ENCODE measurements at places on chromosomes 5 and 9.

- DNase-seq = no peak
These were observed 259.4 kb upstream of the CCNG1 start for GRCh38 chr5:163177971-163178370.

DNA sequence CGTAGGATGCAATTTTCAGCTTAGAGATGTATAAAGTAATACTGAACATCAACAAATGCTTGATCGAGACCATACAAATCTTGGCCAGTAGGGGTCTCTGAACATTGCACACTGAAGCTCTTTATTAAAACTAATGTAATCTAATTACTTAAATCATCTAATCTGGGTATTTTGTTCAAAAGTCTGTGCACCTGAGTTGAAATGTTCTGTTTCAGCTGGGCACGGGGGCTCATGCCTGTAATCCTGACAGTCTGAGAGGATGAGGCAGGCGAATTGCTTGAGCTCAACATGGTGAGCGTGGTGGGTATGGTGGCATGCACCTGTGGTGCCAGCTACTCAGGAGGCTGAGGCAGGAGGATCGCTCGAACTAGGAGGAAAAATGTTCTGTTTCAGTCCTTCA lies 41.0 kb downstream of the ESM1 start:
- DNase-seq = peak; percentile 54

DNA sequence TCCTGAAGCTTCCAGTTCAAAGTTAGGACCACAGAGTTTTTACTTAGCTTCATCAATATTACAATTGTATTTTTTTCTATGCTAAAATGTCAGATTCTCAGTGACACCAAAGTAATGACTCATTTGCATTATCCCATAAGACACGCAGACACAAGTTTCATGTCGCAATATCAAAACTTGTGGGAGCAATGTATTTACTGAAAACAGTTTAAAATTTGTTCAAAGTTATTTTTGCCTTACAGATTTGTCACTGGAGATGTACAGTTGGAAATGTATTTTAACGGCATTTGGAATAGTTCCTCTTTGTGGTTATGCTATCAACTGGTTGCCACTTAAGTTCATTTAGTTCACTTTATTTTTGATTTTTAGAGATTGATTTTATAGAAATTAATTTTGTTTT lies 36.2 kb upstream of the DAP start:
- no peak for DNase-seq

- peak; percentile 48 for DNase-seq
These were observed 147.8 kb downstream of the RXRA start for GRCh38 chr9:134474055-134474370.

- no peak for DNase-seq
These were observed 58.3 kb upstream of the NOTCH1 start for GRCh38 chr9:136603901-136604814.

DNA sequence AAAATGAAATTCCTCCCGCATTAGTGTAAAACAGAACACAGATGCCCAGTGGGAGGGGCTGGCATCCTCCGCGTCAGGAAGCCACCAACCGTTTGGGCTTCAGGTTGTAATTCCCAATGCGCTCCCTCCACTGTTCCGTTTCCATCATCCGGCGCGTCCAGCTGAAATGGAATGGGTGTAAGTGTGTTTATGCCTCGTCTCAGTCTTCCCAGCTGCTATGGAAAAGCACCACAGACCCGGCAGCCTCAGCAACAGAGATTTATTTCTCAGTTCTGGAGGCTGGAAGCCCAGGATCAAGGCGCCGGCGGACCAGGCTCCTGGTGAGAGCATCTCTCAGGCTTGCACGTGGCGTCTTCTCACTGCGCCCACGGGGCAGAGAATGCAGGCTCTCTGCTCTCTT lies 20.4 kb downstream of the KCNT1 start:
- no peak for DNase-seq

DNA sequence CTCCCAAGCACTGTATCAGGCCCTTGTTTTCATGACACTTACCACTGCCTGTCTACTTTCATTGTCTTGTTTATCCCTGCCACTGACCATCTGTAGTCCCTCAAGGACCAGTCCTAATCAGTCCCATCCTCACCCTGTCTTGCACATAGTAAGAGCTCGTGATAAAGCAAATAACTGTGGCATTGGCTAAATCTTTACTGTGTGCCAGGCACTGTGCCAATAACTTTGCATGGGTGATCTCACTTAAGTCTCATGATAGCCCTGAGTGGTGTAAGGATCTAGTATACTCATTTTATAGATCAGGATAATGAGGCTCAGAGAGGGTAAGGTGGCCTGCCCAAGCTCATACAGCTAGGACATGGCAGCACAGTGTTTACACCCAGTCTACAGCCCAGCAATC lies 5.6 kb downstream of the CDX1 start:
- DNase-seq = no peak

- DNase-seq = no peak
These were observed 25.8 kb upstream of the SMIM23 start for GRCh38 chr5:171759777-171760176.

GRCh38 chr5:15943487-15943886 lies 236.1 kb downstream of the MARCHF11 start:
- no peak for DNase-seq

- no peak for DNase-seq
These were observed 6.7 kb upstream of the RXRA start for GRCh38 chr9:134319306-134320125.

GRCh38 chr9:127943731-127944144 lies 6.1 kb upstream of the DPM2 start:
- DNase-seq = peak; percentile 85

DNA sequence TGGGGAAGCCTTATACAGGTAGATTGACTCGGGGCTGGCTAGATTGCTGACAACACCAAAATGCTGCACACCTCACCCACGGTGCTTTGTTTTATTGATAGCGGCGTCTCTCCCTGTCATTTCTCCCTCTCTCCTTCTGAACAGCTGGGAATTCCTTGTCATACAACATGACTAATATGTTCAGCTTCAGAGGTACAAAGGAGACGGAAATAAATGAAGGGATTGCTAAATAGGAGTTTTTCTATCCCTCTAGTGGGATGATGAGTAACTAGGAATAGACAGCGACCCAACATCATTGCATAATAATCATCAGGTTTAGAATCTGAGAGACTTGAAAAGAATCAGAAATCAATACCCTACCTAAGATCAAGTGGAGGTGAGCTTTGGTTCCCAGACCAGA lies 337.7 kb upstream of the PANK3 start:
- DNase-seq = no peak

GRCh38 chr5:154474396-154475334 lies 3.4 kb downstream of the HAND1 start:
- DNase-seq = peak; percentile 27

DNA sequence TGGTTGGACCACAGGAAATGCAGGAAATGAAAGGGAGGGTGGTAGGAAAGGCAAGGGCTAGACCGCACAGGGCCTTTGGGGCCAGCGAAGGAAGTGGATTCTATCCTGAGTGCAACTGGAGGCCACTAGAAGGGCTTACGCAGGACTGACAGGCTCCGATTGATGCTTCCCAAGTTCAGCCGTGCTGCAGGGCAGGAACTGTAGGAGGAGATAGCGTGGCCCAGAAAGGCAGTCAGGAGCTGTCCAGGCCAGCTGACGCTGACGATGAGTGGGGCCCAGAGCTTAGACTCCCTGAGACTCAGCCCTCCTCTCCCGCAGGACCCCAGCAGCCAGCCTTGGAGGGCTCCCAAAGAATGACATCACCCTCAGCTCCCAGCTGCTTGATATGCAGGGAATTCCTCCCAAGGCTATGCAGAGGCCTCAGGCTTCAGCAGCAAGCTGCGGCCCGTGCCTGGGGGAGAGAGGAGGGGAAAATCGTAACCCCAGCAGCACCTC lies 48.8 kb downstream of the KCNIP1 start:
- peak; percentile 97 for DNase-seq

DNA sequence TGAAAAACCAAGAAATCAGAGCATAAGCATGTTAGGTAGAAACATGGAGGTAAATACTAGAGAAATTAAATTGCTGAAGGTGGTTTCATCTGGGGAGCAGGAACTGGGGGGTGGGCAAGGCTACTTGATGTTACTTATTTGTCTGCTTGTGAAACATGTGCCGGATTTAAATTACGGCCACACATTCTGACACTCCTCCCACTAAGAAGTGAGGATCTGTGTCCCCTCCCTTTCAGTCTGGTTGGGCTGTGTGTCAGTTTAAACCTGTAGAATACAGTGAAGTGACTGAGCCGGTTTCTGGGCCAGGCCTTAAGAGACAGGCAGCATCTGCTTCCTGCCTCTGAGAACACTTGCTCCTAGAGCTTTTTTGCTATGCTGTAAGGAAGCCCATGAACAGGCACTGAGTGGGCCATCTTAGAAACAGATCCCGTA lies 2.3 kb upstream of the IARS1 start:
- DNase-seq = peak; percentile 8

Data from tongue (tissue), 3 donors.